ENCODE measurements at places on chromosomes 2 and 18.

- DNase-seq = no peak
Measured at GRCh38 chr2:240253583-240254145, 113.2 kb upstream of the OTOS start.

DNA sequence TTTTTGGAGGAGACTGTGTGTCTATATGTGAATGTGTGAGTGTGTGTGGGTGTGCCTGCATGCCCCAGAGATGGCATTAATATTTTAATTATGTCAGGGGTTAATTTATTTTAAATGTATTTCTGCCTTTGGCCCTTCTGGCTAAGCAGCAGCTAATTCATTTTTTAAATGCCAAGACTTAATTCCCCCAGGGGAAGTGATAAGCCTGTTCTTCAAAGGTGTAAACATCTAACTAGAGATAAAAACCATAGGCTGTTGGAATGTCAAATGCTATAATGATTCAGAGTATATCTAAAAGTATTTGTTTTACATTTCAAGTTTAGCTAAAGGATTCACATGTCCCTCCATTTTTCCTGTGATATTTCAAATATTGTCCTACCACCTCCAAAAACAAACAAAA is 184.7 kb downstream of the SPP2 start:
- DNase-seq = no peak

- no peak for DNase-seq
Measured at GRCh38 chr2:237661799-237662328, 34.5 kb downstream of the LRRFIP1 start.

DNA sequence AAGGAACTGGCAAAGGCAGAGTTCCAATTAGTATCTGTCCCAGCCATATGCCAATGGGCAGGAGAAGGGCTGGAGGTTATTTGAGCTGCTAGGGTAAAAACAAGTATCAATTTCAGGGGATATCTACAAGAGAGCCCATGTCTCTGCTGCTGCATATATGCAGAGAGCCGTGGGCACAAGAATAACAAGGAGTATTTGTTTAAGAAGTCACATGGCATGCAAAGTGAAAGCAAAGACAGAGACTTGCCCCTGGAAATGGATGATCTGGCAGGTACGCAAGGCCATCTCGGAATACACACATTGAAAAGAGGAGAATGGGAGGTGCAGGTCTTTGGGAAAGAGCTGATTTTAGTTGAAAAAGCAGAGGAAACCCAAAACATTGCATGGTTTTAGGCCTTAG is 170.6 kb downstream of the EVA1A start:
- DNase-seq = no peak

- DNase-seq = no peak
Measured at GRCh38 chr2:126444512-126444911, 211.4 kb upstream of the GYPC start.

- no peak for DNase-seq
Measured at GRCh38 chr2:162676515-162676914, 162.1 kb downstream of the KCNH7 start.

DNA sequence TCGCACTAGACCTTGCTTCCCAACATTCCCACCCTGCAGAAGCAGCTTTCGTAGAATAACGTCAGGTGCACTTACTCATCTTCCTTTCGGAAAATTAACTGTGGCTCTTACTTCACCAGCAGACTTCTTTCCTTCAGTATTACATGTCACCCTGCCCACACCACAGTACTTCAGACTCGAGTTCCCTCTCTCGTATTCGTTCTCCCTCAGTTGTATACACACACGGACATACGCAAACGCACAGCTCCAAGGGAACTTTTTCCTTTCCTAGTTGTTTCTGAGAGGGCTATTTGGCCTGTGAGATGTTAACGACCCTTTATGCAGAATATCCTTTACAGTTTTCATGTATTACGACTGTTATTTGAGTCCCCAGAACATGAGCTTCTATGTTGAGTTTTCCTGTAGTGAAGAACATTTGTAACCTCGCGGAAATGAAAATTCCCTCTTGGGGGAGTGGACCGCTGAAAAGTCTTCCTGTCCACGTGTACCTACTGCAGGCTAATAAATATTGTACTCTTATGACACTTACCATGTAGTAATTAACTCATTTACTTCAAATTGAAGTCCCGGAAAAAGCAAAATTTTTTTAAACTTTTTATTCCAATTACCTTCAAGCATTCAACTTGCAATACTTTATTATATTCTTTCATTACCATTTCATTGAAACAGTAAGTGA is 908 bp downstream of the ERLEC1 start:
- DNase-seq = no peak

GRCh38 chr2:109440499-109441156 is 173.1 kb downstream of the SEPTIN10 start:
- DNase-seq = peak; percentile 74

GRCh38 chr2:27255187-27255586 is 7.7 kb downstream of the SLC30A3 start:
- no peak for DNase-seq
